Occipital lobe (tissue), 3 donors: ENCODE measurements at places on chromosomes 11 and 22. TPM values are rescaled to one million over a fixed set of nuclear protein-coding genes. Genes with fewer than 3 reads are reported as not detected.
A peak's percentile ranks its signal among the peaks of the same experiment; 100 is the strongest.

DNA sequence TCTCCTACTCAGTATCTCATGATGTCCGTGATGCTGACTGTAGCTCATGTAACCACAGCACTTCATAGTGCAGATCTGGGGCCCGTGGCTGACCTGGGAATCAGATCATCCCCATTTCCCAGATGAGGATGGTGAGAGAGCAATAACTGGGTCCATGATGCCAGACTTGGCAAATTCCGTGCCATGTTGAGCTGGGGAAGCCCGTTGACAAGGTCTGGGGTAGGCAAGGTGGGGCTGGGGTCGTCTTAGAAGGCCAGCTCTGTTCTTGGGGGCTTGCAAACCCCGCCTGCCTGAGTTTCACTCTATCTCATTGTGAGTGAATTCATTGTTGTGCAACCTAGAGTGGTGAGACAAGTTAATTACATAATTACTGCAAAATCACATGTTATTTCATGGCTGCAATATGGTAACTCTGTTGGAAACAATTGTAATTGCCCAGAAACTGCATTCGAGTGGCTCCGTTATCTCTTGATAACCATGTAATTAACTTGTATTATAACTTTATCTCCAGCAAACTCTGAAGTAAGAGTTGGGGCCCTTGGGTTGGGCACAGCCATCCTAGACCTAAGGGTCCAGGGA, 41.7 kb downstream of the LMO1 start:
- DNase-seq, result no peak

- DNase-seq, result no peak
Observed at GRCh38 chr11:36748836-36749235, 150.8 kb upstream of the RAG2 start.

- DNase-seq, result no peak
Observed at GRCh38 chr11:3163241-3163981, 1.7 kb downstream of the OSBPL5 start.

GRCh38 chr11:9274499-9275258, 9.5 kb upstream of the DENND5A start:
- no peak for DNase-seq

GRCh38 chr22:32591620-32592019, 117.0 kb downstream of the FBXO7 start:
- no peak for DNase-seq

DNA sequence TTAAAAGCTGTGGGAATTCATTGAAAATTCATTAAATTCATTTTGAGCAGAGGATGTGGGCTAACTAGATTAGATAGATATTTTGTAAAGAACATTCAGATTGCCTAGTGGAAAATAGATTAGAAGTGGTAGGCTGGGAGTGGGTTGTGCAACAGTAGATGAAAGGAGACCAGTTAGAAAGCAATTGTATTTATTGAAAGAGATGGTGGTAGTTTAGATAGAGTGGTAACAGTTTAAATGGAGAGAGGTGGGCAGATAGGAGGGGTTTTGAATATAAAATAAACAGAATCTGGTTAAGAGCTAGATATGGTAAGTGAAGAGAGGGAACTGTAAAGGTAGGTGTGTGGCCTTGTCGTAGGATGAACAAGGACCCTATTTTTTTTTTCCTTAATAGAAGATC, 34.5 kb downstream of the METTL15 start:
- DNase-seq, result no peak

DNA sequence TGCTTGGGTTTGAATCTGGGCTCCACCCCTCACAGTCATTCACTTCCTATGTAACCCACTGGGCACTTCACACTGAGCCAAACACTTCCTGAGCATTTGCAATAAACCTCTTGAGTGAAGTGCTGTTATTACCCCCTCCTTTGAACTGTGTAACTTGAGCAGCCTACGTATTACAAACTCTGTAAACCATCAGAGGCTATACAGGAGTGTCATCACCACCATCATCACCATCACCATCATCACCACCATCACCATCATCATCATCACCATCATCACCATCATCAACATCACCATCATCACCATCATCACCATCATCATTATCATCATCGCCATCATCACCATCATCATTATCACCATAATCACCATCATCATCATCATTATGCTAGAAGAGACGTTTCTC, 18.4 kb downstream of the RTL6 start:
- DNase-seq, result no peak

- DNase-seq, result no peak
Observed at GRCh38 chr22:31222736-31223135, 10.6 kb downstream of the LIMK2 start.

GRCh38 chr22:17912945-17913721, 111.2 kb downstream of the MICAL3 start:
- no peak for DNase-seq

- DNase-seq, result no peak
Observed at GRCh38 chr22:27237080-27237741, 564.3 kb downstream of the MN1 start.

DNA sequence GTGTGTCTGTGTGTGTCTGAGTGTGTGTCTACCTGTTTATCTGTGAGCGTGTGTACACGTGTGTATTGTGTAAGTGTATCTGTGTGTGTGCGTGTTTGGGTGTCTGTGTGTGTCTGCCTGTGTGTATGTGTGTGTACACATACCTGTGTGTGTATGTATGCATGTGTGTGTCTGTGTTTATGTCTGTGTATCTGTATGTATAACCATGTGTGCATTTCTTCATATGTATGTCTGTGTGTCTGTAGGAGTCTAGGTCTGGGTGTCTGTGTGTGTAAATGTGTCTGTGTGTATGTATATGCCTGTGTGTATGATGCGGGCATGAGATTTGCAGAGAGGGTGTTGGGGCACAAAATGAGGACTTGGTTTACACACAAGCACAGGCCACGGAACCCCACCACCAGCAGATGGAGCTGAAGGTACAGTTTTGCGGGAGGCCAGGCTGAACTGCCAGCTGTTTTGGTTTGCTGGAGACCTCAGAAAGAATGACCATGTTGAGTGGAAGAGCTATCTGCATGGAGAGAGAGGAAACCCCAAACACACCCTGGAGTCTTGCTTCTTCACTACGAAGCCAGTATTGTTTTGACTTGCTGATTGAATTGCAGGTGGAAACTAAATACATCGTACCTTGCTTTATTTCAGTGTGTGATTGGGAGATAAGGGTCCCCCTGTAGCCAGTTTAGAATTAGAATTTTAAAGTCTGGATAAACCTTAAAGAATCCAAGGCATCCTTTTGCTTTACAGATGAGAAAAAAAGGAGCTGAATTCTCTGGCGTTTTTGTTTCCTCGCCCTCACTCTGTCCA, 497.2 kb downstream of the NTM start:
- peak; percentile 66 for DNase-seq

- no peak for DNase-seq
Observed at GRCh38 chr22:20590477-20591294, 83.3 kb downstream of the MED15 start.

DNA sequence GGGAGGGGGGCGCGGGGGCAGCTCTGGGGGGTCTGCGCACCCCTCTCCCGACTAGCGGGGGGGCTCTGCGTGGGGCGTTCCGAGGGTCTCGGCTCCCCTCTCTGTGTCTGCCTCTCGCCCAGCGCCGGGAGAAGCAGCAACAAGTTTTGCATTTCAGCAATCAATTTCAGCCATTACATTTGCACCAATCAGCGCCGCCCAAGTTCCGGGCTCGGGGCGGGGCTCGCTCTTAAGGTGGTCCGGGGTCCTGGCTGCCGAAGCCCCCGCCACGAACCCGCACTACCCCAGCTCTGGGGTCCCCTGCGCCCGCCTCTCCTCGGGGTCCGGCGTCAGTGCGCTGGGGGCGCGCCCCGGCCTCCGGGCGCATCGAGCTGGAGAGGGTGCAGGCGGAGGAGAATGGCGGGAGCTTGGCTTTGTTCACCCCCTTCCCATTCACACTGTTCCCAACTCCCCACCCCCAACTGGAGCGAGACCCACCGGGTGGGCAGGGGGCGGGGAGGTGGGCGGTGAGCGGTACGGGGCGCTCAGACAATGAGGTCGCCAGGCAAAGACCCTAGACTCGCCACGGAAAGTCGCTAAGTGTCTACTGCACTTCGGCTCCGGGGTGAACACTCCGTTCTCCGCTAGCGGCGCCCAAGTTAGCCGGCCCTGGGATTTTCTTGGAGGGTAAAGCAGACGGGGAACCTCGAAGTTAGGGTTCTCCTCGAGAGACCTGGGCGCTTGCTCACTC, at the start of gene MN1:
MN1 (minus strand) TSS at position 141 of the 730 bp plus-strand sequence. CDS start 1,213 bp downstream, outside the sequence.
- peak; percentile 26 for DNase-seq

DNA sequence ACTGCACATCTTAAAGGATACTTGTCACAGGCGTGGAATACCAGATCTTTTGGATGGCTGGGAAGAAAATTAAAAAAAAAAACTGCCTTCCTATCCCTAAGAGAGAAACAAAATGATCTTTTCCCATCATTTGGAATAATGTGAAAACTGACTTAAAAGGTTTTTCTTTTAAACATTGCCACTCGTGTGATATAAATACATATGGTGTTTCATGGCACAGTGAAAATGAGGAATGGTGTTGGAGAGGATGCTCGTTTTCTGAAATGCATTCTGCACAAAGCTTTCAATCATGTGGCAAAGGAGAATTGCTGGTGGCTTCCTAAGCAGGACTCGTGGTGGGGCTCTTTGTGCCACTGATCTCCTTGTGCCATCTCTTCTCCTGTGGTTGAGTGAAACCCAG, 74.9 kb upstream of the LRRC4C start:
- no peak for DNase-seq

- no peak for DNase-seq
Observed at GRCh38 chr11:106493751-106494150, 416.3 kb downstream of the AASDHPPT start.

GRCh38 chr11:72813740-72814285, 398 bp upstream of the ATG16L2 start:
- DNase-seq, result peak; percentile 80

DNA sequence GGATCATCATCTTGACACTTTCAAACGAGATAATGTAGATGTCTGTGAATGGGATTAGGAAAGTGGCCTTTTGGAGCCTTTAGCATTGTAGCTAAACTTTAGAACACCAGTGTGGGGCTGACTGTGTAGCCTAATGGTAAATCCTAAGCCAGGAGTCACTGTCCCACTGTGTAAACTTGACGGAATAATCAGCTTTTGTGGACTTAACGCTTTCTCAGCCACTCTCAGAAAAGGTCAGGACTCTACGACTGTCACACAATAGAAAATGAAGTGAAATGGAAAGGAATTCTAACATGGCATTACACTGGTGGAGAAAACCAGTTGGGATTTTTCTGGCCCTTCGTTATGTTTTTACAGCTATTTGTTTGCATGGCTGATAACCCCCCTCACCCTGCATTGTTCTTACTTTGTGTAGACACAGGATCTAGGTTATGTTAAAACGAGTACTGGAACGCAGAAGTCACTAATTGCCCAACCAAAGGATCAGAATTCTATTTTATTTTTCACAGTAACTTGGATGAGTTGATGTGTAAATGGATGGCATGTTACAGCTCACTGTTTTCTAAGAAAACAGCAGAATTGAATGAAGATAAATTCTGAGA, 22.0 kb upstream of the GRAMD1B start:
- no peak for DNase-seq

OR5B21 gene
- total RNA-seq, result not detected

TTC28 gene
- 157 TPM for total RNA-seq

FAM111B gene
- 3.9 TPM for total RNA-seq

CD3D gene
- not detected for total RNA-seq

MUC15 gene
- total RNA-seq, result not detected

DRAP1 gene
- total RNA-seq, result 50.4 TPM

PTPN5 gene
- 27.5 TPM for total RNA-seq
